Stimulated activated CD4-positive, alpha-beta T cell treated with anti-CD3 and anti-CD28 coated beads, TNF-alpha, amount 100 ng/mL, for 24 hours (primary cell): ENCODE measurements at places on chromosomes 1 and 21.

DNA sequence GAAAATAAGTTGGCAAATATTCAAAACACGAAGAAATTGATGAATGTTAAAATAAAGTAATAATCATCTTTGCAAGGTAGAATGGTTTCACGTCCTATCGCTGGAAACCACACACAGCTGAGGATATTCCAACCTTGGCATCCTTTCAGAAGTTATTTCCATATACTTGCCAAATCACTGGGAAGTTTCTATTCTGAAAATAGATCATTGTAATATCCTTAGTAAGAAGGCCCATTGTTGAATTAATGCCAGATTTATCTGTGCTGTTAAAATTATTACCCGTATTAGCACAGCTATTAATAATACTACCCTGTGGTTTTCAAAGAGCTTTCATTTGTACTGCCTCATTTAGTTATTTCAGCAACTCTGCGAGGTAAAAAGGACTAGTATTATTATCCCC is 81.1 kb downstream of the OLFM3 start:
- no peak for DNase-seq

DNA sequence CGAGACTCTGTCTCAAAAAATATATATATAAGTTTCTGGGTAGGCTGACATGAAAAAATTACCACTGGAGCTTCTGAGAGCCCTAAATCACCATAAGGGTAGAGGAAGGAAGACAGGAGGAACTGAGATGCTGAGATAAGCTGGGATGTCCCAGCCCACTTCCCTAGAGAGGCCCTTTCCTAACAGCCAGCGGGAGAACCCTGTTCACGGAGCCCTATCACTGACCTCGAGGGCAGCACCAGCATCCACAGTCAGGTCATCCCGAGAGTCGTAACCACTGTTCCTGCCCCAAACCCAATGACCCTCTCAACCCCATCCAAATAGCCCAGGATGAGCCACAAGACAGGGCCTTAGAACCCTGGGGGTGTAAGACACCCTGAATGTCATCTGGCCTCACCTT is 77.5 kb downstream of the CD34 start:
- DNase-seq = no peak

DNA sequence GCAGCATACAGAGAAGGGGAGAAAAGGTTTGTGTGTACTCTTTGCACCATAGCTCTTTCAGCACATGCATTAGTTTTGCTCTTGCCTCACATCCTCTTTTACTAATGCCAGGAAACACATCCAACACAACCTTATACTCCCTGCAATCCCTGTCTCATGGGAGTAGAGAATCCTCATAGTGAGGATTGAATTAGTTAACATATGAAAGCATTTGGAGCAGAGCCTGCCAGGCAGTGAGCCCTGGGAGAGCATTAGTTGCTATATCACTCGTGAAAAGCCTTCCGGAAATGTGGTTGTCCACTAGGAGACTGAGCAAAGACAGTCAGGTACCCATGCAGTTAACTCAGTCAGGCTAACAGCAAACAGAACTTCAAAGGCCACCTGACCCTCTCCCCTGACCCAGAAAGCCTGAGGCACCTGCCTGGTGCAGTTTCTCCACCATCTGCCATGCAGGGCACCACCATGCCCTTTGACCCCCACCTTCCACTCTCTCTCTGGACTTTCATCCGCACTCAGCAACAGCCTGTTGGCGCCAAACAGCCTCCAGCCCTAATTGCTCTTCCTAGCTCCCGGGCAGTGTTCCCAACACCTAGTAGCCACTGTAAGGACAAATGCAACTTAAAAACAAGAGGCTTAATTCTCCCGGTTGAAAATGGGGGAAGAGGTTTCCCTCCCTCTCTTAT is 14.9 kb upstream of the AGT start:
- DNase-seq = no peak

GRCh38 chr1:198934901-198935305 is 296.1 kb downstream of the PTPRC start:
- peak; percentile 16 for DNase-seq

- DNase-seq = no peak
These were observed 25.6 kb downstream of the SLC22A15 start for GRCh38 chr1:116001739-116002487.

DNA sequence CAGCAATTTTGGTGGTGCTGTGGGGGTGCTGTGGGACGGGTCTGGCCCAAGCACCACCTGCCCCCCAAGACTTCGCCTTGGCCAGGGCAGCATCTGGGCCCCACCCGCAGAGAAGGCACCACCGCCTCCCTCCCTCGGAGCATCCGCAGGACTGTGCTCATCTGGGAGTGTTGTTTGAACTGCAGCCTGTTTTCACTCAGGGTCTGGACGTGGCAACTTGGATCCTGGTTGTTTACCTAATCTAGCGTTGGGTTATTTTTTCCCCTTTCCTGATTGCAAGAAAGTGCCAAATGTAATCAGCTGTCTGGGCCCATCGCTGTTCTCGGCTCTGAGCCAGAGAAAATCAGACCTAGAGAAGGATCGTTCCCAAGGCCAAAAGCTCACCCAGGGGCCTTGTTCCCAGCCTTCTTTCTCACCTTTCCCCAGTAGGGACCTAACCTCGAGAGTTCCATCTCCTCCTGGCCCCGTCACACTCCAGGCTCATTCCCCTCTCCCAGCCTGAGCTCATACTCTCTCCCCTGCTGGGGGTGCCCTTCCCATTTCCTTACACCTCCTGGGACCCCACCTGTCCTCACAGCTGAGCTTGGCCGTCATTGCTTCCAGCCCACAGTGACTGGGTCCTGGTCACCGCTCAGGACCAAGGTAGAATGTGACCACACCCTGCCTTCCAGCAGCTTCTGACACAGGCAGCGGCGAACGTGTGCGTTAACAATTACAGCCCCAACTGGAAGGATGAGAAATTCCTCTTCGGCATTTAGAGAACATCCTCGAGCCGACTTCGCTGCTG is 72.0 kb upstream of the FAM20B start:
- DNase-seq = no peak

DNA sequence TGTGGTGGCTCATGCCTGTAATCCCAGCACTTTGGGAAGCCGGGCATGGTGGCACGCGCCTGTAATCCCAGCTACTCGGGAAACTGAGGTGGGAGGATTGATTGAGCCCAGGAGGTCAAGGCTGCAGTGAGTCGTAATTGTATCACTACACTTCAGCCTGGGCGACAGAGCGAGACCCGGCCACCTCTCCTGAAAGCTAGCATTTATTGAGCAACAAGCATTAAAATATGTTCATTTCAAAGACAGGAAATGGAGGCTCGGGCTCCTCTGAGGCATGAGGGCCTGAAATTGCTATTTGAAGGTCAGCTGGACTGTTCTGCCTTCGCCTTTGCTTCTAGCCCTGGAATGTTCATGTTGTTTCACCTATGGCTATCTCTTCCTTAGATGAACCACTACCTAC is 34.5 kb downstream of the SPATA21 start:
- no peak for DNase-seq

DNA sequence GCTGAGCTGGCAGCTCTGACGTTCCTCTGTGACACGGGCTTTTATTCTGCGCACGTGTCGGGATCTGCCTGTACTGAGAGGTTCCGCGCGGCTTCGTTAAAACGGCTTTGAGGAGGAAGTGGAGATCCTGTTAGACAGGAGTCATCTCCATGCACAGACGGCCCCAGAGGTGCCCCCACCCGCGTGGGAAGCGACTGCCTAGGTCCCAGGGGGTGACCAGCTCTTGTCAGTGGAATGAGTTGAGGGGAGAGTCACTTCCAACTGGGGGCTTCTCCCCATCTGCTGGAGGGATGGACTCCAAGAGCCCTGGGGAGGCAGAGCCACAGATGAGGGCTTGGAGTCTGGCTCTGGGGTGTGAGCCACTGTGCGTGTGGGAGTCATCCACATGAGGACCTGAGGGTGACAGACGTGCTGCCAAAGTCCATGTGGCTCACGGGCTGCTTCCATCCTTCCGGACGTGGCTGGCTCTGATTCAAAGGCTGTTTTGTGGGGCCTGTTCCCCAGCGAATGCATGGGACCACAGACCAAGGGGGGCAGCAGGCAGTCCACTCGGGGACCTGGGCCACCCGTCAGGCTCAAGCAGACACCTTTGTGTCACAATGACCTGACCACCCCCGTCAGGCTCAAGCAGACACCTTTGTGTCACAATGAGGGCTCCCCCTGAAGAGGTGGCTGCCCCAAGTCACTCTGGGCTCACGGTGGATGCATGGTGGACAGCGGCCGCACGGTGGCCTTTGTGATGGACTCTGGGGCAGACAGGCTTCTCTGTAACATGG is 26.8 kb downstream of the PTTG1IP start:
- peak; percentile 51 for DNase-seq

DNA sequence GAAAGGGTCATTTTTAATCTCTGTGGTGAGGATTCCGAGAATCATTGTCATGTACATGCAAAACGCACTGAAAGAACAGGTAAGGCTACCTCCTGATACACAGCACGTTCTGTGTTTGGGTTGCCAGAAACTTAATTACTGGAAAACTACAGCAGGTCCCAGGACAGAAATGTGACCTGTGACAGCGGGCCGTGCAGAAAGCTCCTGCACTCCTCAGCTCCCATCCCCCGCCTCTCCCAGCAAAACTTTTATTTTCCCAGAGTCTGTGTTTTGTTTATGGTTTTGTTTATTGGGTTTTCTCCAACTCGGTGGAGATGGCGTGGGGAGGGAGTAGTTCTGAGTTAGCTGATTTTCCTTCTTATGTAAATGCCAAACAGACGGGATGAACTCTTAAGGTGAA is 44.7 kb downstream of the SLC44A3 start:
- DNase-seq = no peak

DNA sequence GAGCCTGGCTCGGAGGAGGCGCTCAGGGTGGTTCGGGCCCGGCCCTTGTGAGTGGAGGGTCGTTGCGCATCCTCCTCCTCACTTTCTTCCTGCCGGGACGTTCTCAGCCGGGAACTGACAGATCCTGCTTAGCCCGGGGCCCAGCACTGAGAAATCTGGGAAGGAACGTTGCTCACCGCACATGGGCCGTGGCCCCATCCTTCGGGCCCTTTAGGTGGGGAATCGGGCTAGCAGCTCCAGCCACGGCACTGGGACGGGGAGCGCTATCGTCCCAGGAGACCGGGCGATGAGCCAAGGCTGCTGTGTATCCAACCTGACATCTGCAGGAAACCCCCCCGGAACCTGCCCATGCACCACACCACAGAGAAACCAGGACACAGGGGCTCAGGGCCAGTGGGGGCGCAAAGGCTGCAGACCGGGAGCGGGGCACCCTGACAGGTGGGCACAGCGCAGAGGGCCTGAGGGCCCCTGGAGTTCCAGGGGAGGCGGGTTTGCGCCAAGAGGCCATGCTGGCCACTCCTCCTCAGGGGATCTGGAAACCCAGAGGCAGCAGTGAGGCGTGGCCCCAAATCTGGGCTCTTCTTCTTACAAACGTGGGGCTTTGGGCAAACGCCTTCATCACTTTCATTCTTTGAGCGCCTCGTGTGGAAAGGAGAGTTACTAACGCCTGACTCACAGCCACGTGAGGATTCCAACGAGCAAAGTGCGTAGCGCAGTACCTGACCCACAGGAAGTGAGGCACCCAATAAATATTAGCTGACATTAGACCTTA is at the start of gene SH2D5:
TSS of gene SH2D5 (minus strand) at position 116 of the 772 bp plus-strand sequence. CDS start 4,659 bp downstream, outside the sequence.
- DNase-seq = peak; percentile 75

- DNase-seq = no peak
These were observed 19.5 kb downstream of the ETS2 start for GRCh38 chr21:38825269-38825668.

DNA sequence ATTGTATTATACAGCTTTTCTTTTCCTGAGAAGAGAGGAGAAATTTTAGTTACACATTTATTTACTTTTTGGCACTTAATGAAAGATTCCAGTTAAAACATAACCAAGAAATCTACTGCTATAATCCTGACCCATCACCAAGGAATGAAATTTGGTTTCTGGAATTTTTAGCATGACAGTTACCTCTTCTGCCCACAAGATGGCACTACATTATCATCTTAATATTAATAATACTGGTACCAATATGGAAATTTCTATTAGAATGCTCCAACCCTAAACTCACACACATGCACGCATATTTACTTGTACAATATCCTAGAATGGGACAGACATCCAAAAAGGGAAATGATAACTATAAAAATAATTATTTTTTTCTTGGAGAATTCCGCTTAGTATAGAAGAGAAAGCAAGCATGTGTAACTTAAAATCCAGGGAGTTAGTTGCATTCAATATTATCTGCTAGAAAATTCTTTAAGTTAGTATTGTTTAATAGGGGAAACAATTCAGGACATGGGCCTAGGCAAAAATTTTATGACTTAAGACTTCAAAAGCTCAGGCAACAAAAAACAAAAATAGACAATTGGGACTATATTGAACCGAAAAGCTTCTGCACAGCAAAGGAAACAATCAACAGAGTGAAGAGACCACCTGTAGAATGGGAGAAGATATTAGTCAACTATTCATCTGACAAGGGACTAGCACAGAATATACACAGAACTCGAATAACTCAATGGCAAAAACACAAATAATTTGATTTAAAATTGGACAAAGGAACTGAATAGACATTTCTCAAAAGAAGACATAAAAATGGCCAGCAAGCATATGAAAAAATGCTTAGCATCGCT is 37.4 kb downstream of the MAP3K21 start:
- DNase-seq = no peak

- no peak for DNase-seq
These were observed 179.4 kb downstream of the ZBTB18 start for GRCh38 chr1:244230470-244230869.

DNA sequence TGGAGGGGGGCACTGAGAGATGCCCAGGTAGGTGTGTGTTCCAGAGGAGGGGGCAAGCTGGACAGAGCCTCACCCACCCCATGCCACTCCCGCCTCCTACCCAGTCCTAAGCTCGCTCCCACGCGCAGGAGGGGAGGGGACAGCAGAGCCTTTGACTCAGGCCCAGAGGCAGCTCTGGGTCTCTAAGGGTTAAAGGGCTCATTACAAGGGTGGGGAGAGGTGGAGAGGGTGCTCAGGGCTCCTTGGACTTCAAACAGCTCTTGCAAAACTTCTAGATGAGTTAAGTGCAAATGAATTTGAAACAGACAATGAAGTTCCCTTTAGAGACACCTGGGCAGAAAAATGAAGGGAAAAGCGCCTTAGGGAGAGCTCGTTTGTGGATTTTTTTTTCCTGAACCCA is 104.2 kb upstream of the CASZ1 start:
- DNase-seq = no peak

DNA sequence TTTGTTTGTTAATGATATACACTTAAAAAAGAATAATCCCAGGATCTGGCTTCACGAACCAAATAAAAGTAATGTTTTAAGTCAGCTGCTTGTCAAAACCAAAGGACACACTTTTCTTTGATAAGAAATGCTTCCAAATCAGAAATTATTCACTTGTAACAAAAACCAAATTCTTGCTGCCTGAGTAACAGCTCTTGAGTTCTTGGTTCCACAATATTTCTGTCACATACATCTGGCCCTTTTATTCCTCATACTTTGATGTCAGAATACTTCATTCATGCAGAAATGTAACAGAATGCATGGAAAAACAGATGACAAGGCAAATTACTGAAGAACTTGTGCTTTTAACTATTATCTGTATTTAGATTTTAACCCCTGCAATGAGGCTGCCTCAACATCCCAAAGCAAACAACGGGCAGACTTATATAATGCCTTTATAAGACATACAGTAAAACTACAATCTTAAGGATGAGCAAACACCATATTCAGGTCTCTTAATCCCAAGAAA is 1.5 kb downstream of the VAMP4 start:
- DNase-seq = no peak

GRCh38 chr1:59025201-59025600 is 241.4 kb upstream of the JUN start:
- no peak for DNase-seq

- no peak for DNase-seq
These were observed 43.7 kb downstream of the SAMD13 start for GRCh38 chr1:84345220-84345619.

GRCh38 chr1:91894036-91894761 is 8.2 kb upstream of the TGFBR3 start:
- no peak for DNase-seq

- DNase-seq = no peak
These were observed 8.1 kb upstream of the TEDDM1 start for GRCh38 chr1:182408435-182409075.

GRCh38 chr1:246860401-246860800 is 71.3 kb downstream of the AHCTF1 start:
- no peak for DNase-seq
